ENCODE measurements at places on chromosomes 3 and 15. TPM values are rescaled to one million over a fixed set of nuclear protein-coding genes. Genes with fewer than 3 reads are reported as not detected.

Gene GOLGA6L10
- polyA plus RNA-seq = 0.42 TPM

Gene CD96
- not detected for polyA plus RNA-seq

Gene PLA1A
- polyA plus RNA-seq = not detected

Gene SMC4
- 32.9 TPM for polyA plus RNA-seq

Gene RHCG
- polyA plus RNA-seq = 1.0 TPM
